ENCODE measurements at places on chromosomes 3 and 15.

DNA sequence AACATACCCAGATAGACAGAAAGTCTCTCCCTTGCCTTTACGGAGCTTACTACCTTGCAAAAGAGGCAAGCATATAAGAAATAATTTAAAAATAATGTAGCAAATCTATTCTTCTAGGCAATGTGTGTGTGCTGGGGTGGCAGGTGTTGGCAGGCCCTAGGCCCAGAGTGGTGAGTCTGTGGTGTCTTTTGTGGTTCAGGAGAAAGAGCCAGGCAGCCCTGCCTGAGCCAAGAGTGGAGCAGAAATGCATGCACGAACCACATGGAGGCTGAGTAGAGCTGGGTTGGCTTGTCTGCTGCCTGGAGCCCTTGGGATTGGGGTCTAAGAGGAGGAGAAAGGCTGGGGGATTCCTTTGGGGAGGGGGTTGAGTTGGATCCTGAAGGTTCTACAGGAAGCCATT, 70.2 kb upstream of the MYZAP start:
- no peak for DNase-seq

DNA sequence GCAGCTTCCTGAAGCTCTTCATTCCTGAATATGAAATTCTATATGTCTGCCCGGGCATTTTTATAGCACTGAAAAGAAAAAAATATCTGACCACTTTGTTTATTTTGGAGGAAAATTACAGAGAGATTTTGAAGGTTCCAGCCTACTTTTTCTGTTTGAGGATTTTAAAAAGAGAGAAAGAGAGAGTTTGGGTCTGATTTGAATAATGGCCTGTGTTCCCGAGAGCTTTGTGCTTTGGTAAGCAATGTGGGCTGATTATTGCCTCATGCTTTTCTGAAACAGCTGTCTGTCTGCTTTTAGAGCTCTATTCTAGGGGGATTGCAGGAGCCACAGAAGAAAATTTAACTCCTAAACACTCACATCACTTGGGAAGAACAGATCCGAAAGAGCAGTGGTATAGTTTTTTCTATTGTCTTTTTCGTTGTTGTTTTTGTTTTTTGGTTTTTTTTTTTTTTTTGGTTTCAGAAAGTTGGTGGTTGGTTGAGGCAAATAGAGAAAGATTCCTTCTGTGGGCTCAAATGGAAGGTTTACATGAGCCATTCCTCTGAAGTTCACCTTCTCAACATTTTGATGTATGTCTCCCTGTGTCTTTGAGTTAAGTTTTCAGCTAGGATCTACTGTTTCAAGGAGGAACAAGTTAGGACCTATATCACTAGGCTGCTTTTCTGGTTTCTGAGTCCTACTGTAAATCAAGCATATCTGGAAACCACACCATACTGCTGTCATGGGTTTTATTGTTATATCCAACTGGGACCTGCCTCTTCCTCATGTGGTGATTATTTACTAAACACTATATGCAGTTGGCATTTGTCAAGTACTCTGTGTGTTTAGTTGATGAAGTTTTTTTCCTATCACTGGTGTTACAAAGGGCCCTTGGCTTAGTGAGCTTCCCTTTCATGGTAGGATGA, 178.9 kb downstream of the KCNMB2 start:
- DNase-seq, result no peak

DNA sequence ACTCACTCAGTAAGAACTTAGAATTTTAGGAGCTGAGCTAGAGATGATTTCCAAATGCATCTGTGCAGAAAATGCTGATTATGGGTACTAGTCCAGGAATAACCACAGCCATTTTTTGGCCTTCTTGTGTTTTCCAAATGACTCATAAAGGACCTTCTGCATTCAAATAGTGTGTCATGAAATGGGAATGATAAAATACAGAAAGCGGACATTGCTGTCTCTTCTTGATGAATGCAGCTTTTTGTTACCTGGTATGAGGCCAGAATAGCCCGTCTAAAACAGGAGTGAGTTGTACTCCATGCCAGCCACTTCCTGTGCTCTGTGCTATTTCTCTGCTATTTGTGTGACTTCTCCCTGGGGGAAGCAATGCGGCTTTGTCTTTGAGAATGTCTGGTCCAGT, 20.5 kb upstream of the FRMD5 start:
- no peak for DNase-seq

- no peak for DNase-seq
Observed at GRCh38 chr3:51721062-51721745, 14.3 kb downstream of the GRM2 start.

- DNase-seq, result no peak
Observed at GRCh38 chr3:73326396-73326795, 264.9 kb downstream of the EBLN2 start.

GRCh38 chr3:20406611-20407011, 220.6 kb upstream of the SGO1 start:
- DNase-seq, result no peak

DNA sequence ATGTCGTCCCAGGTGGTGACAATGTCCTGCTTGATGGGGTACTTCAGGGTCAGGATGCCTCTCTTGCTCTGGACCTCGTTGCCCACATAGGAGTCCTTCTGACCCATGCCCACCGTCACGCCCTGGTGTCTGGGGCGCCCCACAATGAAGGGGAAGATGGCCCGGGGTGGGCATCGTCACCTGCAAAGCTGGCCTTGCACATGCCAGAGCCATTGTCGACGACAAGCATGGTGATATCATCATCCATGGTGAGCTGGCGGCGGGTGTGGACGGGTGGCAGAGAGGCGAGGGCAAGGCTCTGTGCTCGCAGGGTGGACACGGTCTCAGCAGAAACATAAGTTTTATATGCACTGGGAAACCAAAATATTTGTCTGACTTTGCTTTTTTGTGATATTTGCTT, 163.1 kb downstream of the WDR76 start:
- DNase-seq, result no peak

DNA sequence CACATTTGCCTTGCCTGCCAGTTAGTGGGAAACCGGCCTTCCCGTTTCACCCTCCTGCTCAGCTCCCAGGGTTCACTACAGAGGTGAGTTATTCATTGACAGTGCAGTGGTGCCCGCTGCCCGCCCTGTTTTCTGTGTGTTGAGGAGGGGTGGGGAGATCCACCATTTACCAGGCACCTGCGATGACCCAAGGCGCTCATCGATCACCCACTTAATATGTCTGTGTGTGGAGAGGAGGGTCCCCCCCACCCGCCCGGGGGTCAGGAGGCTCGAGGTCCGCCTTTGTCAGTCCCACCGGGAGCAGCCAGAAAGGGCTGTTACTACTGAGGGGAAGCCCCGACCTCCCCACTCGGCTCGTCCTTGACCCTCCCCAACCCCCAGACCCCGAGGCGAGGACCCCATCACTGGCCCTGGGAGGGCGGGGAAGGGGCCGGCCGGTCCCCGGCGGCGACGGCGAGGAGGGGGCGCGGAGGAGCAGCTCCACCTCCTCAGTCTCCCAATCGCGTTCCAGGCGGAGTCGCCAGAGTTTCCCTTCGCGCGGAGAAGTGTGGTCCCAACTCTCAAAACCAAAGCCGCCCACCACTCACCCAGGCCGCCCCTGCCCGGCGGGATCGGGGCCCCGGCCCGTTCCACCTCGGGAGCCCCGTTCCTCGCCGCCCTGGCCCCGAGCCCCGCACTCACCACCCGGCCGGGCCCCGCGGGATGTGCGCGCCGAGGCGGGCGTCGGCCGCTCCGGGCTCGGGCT, 1.1 kb downstream of the PLXNB1 start:
- no peak for DNase-seq

DNA sequence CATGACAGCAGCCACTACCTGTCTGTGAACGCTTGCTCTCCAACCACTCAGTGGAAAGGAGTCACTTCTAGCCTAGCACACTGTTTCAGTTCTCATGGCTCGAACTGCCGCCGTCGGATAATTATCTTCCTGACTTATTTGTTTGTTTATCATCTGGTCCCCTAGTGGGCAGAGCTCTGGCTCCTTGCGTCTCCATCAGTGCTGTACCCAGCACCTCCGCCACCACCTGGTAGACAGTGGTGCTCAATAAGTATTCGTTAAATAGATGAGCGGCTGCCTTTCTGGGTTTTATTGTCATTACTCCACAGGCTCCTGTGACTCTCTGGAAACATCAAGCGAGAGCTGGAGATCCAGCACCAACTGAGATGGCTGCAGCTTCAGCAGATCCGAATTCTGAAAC, 297.5 kb downstream of the NTRK3 start:
- DNase-seq, result no peak

DNA sequence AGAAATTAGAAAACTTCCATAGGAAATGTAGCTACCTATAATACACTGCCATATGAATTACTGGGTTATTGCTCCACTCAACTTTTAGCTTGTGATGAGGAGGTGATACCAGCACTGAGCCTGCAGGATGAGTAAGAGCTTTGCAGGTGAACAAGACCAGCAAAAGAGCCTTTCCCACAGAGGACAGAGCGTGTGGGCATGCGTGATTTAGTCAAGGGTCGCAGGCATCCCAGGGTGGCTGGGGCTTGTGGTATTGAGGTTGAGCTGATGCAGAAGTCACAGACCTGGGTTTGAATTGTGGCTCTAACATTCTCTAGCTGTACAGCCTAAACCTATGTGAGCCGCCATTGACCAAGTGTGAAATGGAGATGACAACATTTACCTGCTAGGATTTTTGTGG, 5.6 kb downstream of the NRROS start:
- no peak for DNase-seq

DNA sequence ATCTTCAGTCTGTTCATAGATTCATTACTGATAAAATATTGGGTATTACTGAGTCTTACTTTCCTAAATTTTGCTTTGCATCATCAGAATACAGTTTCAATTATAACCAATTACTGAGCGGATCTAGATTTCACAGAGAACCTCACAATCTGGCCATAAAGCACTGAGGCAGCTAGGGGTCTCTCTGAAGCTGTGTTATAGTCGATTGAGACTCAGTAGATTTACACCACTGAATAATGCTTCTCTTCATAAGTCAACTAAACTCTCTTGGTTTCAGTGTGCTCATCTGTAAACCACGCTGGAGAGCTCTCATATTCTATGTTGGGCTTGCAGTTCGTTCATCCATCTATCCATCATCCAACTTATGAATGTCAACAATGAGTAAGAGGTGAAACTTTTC, 180.6 kb downstream of the GREM1 start:
- no peak for DNase-seq

DNA sequence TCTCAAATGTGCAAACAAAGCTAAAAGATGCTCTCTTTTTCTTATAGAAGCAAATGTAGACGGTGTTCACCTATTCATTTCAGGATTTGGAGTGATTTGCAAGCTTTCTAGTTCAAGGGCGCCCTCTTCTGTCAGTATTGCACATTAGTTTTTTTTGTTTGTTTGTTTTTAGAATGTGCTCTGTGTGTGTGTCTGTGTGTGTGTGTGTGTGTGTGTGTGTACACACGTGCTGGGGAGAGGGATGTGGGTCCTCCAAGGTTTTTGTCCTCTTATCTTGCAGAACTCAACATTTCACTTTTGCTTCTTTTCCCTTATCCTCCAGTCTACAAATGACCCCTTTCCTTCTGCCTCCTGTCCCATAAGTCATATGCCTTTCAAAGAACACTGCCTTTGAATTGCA, 23.5 kb downstream of the DNAH1 start:
- DNase-seq, result no peak

DNA sequence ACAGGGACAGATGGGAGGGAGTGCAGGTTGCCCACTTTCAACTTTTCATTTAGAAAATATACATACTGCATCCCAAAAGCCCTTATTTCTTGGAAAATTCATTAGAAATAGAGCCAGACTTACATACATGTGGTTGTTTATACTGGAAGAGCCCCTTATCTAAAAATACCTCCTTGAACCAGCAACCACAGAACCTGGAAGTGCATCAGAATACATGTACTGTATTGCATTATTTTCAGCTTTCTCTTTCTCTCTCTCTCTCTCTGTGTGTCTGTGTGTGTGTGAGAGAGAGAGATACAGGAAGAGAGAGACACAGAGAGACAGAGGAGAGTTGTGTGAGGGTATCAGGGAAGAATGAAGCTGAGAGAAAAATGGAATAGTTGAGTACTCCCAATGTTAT, 29.5 kb upstream of the LSAMP start:
- DNase-seq, result no peak

DNA sequence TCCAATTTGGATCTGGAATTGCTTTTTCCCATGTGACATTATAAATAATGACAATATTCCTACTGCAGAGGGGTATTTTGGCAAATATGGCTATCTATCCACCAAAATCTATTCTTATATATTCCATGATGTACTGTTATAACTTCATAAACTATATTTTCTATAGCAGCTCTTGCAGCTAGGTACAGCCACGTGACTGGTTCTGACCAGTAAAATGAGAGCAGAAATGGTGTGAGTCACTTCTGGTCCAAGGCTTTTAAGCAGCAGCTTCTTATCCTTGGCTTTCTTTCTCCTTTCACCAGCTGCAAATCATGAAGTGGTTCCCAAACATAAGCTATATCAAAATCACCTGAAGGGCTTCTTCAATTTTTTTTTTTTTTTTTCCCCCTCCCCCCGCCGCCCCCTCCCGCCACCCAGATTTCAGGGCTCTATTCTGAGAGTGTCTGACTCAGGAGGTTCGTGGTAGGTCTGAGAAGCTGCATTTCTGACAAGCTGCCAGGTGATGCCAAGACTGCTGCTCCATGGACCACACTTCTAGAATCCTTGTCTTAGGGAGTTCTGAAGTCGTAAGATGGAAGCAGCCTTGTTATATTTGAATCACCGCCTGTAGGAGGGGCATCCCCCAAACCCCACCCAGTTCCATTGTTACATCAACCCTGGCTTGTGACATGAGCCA, 357.5 kb downstream of the CHST2 start:
- DNase-seq, result no peak

DNA sequence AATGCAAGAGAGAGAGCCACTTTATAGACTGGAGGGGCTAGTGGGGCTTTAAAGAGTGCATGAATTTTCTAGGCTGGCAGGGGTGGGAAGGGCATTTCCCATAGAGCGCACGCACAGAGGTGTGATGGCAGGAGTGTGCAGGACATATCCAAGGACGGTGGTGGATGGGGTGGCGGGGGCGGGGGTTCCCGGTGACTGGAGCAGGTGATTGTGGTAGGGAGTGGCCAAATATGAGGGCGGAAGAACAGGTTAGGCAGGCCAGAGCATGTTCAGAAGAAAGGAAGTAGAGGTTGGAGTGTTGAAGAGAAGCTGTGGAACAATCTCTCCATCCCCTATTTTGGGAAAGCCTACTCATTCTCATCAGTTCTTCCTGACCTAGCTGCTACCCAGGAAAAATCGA, 18.1 kb downstream of the FAM81A start:
- DNase-seq, result no peak

GRCh38 chr15:69434679-69435078, 17.9 kb upstream of the RPLP1 start:
- no peak for DNase-seq

DNA sequence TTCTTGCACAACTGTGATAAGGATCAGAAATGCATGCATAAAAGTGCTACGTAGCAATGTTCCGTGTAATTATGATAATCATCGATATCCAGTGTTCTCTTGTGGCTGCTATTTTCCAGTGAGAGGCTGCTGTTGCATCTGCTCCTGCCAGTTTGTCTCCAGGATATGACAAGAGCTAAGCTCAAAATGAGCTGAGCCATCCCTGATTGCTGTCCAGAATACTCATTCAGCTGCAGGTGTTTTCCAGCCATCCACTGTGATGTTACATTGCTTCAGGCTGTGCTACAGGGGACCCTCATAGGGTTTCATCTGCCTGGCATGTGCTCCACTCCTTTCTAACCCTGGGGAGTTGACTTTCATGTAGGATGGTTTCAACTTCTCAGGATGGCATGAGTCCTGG, 976.0 kb downstream of the ROBO1 start:
- no peak for DNase-seq
